Stimulated activated CD8-positive, alpha-beta memory T cell treated with anti-CD3 and anti-CD28 coated beads, Interleukin-7, amount 100 ng/mL, for 24 hours (primary cell): ENCODE measurements at places on chromosomes 2 and 18.

GRCh38 chr2:14991723-14992122, 359.2 kb downstream of the LRATD1 start:
- DNase-seq = no peak

DNA sequence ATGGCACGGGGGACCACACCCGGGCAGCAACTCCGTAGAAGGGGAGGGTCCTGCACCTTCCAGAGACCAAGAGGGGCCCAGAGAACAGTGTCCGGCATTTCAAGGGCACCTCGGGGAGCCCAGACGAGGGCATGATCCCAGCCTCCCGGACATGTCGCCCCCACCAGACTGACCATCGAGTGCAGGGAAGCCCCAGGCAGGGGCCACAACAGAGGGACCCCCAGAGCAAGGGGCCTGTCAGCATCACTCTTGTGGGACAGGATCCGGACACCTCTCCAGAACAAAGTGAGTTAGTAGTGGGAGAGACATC, 50.4 kb upstream of the CTDP1 start:
- DNase-seq = no peak

GRCh38 chr2:171235262-171235881, 74.7 kb upstream of the TLK1 start:
- DNase-seq = no peak

- no peak for DNase-seq
Measured at GRCh38 chr2:239129147-239129920, 271.5 kb downstream of the HDAC4 start.

- DNase-seq = no peak
Measured at GRCh38 chr18:36309436-36310391, 12.2 kb downstream of the FHOD3 start.

GRCh38 chr2:111100765-111101162, 19.9 kb upstream of the BCL2L11 start:
- DNase-seq = no peak

DNA sequence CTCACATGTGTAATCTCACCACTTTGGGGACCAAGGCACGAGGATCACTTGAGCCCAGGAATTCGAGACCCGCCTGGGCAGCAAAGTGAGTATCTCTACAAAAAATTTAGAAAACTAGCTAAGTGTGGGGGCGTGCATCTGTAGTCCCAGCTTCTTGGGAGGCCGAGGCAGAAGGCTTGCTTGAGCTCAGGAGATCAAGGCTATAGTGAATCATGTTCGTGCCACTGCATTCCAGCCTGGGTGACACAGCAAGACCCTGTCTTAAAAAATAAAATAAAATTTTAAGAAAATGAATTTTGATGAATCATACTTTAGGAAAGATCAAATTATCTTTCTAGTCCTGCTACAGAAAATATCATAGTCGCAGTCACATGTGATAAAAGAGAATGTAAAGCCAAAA, 46.9 kb downstream of the CABYR start:
- DNase-seq = no peak
